ENCODE measurements at places on chromosomes 2 and 18.

- no peak for DNase-seq
Observed at GRCh38 chr2:38254796-38255195, 122.3 kb downstream of the ATL2 start.

DNA sequence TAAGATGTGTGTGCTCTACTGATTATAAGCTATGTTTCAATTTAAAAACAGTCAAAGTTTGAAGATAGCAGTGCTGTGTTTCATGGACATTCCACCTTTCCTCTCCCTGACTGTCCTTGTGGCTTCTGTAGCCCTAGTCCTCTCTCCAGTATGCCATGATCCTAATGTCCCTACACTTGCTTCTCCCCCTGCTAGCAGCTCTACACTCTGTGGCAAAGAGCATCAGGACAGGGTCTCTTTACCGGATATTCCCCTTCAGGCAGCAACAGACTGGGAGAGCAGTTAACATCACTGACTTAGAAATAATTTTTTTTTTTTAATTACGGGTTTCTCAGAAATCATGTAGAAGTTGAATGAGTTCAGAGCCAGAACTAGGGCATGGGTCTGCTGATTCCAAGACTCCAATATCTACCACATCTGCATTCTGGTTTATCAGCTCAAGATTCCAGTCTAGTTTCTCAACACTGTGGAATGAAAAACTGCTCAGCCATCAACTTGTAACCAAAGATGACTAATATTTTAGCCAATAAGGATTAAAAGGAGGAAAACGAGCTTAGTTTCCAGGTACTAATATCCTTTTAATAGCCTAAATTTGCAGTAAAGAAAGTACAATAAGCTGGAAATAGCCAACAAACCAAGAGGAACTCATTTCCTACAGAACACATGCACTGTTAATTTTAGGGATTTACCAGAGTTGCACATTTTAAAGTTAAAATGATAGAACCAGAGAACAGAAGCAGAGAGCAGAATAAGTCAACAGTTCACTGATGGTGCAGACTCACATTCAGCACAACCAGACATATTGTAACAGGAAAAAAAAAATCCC, 45.2 kb downstream of the TMEM131 start:
- no peak for DNase-seq

DNA sequence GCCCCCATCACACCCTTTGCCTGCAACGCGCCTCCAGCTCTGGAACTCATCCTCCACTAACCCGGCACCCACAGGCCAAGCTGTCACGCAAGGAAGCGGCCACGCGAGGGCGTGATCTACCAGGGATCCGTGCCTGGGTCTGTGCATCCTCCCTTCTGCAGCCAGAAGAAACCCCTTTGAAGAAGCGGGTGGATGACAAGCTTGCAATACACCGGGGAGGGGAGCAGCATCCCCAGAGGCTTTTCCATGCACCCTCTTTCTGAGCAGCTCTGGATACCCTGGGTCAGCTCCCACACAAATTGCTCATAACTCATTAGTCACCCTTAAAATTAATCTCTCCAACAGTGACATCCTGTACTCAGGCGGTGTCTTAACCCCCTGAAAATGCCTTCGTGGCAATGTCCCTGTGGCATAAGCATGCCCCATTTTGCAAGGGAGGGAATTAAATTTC, 47.6 kb downstream of the PDCL3 start:
- peak; percentile 55 for DNase-seq

DNA sequence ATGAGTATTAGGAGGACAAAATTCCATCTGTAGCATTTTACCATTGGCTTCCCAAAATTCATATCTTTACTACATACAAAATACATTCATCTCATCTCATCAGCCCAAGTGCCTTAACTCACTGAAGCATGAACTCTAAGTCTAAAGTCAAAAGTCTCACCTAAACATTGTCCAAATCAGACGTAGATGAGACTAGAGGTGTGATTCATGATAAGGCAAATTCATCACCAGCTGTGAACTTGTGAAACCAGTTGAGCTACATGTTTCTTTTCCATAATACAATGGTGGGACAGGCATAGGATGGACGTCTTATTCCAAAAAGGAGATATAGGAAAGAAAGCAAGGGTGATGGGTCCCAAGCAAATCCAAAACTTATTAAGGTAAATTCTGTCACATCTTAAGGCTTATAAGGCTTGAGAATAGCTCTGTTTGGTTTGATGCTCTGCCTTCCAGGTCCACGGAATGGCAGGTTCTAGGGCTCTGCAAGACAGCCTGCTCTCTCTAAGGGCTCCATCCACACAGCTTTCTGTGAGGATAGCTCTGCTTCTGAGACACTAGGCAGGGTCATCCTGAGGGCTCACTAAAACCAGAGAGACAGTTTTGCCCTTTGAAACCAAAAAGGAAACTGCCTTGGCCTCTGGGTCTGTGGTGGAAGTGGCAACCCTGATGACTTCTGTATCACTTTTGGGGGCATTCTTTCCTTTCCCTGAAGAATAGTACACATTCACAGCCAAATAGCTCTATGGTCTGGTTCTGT, 9.6 kb downstream of the IFIH1 start:
- DNase-seq, result no peak

GRCh38 chr2:72765997-72766609, 59.7 kb downstream of the EXOC6B start:
- DNase-seq, result no peak

DNA sequence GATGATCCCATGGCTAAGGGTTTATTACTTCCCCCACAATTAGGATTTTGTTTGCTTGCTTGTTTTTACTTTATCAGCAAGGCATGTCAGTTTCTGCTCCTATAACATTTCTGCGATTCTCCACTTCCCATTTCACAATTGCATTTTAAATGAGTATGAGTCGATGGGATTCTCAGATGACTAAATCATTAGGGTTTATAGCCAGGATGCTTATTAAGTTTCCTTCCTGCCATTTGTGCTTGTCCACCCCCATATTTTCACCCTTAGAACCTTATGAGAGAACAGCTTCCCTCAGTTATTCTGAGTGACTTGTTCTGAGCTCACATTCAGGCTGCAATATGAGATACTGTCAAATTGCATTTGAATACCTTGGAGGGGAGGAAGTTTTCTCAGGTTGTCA, 37.9 kb upstream of the C1GALT1C1L start:
- no peak for DNase-seq

DNA sequence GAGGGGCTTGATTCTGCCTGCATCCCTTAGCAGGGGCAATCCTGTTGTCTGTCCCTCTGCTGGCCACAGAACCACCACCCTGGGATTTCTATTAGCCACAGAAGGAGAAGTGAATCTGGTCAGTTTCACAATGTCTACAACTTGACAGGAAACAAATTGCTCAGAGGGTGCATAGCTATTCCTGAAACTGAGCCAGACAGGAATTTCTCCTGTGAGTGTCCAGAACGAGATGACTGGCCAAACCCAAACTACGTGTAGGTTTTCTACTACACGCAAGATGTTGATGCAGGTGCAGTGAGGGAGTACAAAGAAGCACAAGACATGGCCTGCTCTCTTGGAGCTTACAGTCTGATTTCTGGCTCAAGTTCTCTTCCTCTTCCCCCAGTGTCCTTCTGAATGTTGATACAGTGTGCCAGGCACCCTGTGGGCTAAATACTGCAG, 201.9 kb downstream of the CLIP4 start:
- DNase-seq, result no peak

DNA sequence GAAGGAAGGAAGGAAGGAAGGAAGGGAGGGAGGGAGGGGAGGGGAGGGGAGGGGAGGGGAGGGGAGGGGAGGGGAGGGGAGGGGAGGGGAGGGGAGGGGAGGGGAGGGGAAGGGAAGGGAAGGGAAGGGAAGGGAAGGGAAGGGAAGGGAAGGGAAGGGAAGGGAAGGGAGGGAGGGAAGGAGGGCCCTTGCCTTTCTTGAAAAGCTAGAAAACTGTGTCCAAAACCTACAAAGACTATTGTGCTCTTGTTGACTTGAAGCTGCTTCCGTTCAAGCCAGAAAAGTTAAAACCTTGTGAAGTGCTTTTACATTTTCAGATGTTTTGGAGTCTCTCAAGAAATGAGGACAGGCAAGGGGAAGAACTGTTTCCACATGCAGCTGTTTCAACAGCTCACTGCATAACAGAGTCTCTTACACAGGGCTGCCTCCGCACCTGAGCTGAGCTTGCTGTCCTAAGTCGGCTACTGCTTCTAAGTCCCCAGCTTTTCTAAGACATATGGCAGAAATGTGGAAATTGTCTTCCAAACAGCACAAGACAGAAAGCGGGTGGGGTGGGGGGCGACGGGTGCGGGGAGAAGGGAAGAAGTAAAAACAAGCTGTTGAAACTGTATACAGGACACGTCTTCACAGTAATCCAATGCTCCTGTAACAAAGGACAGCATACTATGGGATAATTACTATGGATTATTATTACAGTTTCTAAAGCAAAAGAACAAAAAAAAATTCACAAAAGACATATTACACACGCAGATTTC, 46.1 kb downstream of the BCL11A start:
- no peak for DNase-seq

- DNase-seq, result no peak
Observed at GRCh38 chr2:162085090-162085891, 11.3 kb upstream of the DPP4 start.

GRCh38 chr2:7913974-7914373, 767.9 kb upstream of the ID2 start:
- DNase-seq, result no peak
